ENCODE measurements at places on chromosomes 7 and 10.
A peak's percentile ranks its signal among the peaks of the same experiment; 100 is the strongest.

DNA sequence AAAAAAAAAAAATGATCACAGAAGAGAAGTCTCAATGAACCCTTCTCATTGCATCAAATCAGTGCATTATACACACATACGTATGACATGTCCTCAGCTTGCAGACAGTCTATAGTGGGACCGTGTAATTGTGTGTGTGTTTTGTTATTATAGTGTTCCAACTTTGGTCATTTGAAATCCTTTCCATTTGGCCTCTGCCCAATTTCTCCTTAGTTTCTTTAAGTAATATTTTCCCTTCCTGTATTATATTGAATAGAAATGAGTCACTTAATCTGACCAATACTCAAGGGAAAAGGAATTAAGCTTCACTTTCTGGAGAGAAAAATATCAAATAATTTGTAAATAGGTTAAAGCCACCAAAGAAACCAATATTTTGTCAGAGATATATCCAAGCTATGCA lies 415.5 kb upstream of the SORCS1 start:
- DNase-seq, result peak; percentile 14

- DNase-seq, result no peak
Measured at GRCh38 chr7:143227806-143228205, 6.0 kb downstream of the TAS2R40 start.

- no peak for DNase-seq
Measured at GRCh38 chr7:157760004-157760730, 423.4 kb downstream of the DNAJB6 start.

DNA sequence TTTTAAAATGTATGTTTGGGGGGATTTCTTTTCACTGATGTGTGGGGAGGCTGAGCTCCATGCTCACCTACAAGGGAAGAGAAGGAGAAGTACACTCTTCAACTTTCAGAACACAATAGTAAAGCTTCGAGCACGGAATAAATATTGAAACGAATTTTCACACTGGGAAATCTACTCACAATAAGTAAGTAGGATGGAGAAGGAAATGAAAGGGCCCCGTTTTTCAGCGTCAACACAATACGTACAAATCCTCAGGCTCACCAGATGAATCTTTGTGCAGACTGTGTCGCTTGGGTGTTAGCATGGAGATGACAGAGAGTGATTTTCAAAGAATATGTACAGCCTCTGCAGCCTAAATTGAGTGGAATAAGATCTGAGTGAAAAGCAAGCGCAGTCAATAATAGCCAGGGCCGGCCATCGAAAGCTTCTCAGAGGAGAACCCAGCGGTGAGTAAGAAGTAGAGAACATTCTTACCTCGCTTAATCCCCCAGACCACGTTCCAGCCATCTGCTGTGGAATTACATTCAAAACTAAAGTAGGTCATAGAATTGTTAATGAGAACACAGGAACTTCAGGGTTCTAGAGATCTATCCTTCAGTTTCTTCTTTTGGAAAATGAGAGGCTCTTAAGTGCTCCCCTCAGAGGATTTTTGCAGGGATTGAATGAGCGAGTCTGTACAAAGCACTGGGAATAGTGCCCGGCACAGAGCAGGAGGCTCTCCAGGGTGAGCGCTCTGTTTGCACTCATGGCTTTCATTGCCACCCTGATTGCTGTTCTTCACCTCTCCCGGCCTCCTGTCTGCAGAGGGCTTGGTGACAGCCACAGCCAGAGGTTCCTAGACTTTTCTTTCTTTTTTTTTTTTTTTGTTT lies 292.8 kb downstream of the SFMBT2 start:
- no peak for DNase-seq

- DNase-seq, result no peak
Measured at GRCh38 chr7:52727632-52728031, 307.8 kb upstream of the POM121L12 start.

DNA sequence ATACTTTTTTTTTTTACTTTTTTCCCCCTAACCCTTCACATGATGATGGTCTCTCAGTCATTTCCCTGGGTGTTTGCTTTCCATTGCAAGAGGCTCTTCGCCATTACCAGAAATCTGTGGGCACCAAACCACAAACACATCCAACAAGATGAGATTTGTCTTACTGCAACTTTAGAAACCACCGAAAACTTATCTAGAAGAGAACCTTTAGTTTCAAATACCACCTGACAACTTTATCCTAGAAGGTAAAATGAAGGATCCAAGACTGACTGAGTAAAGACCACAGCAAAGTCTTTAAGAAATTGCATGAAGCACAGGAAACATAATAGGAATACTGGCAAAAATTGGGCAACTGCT lies 363.3 kb upstream of the MBL2 start:
- DNase-seq, result no peak

GRCh38 chr7:54946271-54946670 lies 72.5 kb upstream of the EGFR start:
- DNase-seq, result no peak

DNA sequence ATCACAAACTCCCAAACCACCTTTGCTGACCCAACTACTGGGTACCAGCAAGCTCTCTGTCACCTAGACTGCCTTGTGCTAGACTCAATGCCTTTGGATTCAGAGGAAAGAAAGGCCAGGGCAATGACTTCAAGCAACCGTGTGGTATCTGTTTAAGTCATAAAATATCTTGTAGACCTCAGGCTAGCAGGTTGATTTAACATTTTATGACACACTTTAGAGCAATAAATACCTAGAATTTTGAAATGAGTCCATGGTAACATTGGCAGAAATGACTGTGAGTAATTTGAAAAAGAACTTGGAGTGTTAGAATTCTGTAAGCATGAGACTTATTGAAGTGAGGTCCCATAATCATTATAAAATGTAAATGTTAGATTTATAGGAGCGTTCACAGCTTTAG lies 87.2 kb downstream of the TWIST1 start:
- DNase-seq, result peak; percentile 59

Data from muscle of leg (tissue), 16 donors.